ENCODE measurements at places on chromosomes 13 and 19. TPM values are rescaled to one million over a fixed set of nuclear protein-coding genes. Genes with fewer than 3 reads are reported as not detected.
A peak's percentile ranks its signal among the peaks of the same experiment; 100 is the strongest.

The ZNF223 gene
- polyA plus RNA-seq, result 13.5 TPM

The AMH gene
- polyA plus RNA-seq, result 4.0 TPM

The ANKLE1 gene
- polyA plus RNA-seq, result 0.60 TPM

The NOSIP gene
- 73.7 TPM for polyA plus RNA-seq

The ZNF28 gene
- polyA plus RNA-seq, result 21.3 TPM

The IGFL2 gene
- polyA plus RNA-seq, result not detected

The SMIM44 gene
- polyA plus RNA-seq, result 0.32 TPM

The GPR183 gene
- polyA plus RNA-seq, result 2.5 TPM

The FRY gene
- 43.5 TPM for polyA plus RNA-seq

The GAS6 gene
- polyA plus RNA-seq, result 27.6 TPM

GRCh38 chr13:40635315-40635995 lies 31.0 kb downstream of the FOXO1 start:
- no peak for DNase-seq

DNA sequence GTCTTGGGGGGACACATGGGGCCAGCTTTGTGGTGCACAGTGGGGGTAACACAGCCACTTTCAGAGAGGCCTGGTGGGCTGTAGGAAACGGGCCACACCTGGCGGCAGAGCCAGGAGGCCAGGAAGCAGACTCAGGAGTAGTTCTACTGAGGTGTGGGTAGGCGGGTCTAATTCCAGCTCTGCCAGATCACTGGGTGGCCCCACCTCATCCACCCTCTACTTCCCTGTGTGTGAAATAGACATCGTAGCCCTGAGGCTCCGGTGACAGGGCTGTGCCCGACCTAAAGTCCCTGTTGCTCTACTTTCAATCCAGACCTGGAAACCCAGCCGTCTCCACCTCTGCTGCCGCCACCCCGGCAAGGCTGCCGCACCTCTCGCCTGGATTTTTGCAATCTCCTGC lies 4.0 kb downstream of the NKPD1 start:
- no peak for DNase-seq

- no peak for DNase-seq
Observed at GRCh38 chr13:33730619-33731018, 87.3 kb upstream of the RFC3 start.

DNA sequence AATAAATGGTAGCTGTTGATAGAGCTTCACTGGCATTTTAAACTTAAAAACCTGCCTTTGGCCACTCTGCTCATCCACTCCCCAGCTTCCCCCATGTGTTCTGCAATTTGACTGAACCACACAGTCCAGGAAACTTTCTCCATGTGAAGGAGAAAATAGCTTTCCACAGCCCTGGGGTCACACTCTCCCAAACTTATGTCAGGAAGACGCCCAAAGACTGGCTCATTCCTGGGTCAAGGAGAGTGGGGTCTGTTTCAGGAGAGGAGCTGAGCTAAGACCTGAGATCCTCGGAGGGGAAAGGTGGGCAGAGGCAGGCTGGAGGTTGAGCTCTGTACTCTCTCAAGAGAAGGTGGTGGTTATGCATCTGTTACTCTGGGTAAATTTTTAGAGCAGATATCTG lies 48.7 kb upstream of the GPI start:
- DNase-seq, result no peak

GRCh38 chr13:111242585-111242984 lies 77.9 kb upstream of the TEX29 start:
- DNase-seq, result no peak

GRCh38 chr13:106911627-106912026 lies 343.7 kb upstream of the ARGLU1 start:
- DNase-seq, result no peak

DNA sequence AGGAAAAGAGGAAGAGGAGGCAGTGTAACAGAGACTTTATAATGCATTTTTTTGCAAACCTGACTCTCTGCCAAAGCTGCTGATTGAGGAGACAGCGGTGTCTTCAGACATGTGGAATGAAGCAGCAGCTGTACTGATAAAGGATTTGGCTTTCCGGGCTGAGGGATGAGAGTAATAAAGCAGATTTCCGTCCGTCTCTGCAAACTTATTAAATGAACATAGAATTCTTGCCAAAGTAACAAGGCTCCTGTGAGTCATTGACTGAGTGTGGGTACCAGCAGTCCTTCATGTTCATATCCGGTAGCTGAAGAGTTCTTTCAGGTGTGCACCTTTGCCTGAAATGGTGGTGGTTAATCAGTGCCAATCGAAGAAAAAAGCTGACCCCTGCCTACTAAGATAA lies 112.6 kb downstream of the LIG4 start:
- DNase-seq, result no peak

GRCh38 chr19:34669305-34669704 lies 7.7 kb downstream of the SCGB2B2 start:
- DNase-seq, result no peak

DNA sequence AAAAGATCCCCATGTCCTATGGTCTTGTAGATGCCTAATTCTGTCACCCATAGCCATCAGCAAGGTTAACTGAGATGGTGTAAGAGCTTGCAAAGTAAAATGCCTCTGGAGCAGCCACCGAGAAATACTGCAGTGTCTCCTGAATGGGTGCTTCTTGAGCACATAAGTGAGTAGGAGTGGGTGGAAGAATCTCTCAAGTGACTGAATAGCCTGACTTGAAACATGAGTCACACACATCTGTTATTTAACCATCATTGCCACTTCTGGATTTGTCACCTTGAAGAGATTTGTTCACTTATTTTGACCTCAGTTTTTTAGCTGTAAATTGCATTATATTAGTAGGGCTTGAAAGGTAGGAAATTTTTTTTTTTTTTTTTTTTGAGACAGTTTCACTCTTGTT lies 2.3 kb downstream of the ZNF714 start:
- no peak for DNase-seq

- peak; percentile 78 for DNase-seq
Observed at GRCh38 chr19:13053761-13054625, 48.7 kb downstream of the LYL1 start.

DNA sequence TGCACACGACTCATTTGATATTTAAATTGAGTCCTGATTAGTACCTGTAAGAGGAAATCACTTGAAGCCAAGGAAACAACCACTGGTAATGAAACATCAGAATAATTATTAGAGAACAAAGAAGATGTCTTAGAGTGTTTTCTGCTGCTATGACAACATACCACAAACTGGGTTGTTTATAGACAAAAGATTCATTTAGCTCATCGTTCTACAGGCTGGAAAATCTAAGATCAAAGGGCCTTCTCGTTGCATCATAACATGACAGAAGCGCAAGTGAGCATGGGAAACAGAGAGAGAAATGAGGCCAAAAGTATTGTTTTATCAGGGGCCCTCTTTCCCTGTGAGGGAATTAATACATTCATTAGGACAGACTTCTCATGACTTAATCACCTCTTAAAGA lies 1024.0 kb upstream of the PCDH9 start:
- no peak for DNase-seq

DNA sequence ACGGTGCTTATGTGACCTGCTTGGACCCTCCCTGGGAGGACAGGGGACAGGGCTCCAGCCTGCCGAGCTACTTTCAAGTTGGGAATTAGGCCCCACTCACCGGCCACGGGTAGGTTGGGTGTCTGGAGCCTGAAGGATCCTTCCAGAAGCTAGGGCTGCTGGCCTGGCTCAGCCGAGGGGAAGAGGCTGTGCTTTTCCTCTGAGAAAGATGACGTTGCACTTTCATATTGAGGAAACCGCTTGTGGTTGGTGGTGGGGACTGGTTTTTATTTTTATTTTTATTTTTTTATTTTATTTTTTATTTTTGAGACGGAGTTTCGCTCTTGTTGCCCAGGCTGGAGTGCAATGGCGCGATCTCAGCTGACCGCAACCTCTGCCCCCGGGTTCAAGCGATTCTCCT lies at the start of gene TMEM150B:
Gene TMEM150B, minus strand, starts transcription at position 170 of the 400 bp plus-strand sequence. CDS start 4,305 bp downstream, outside the sequence.
- DNase-seq, result no peak

Measured in right renal pelvis (tissue), 4 donors.